ENCODE measurements at places on chromosomes 3 and 15. TPM values are rescaled to one million over a fixed set of nuclear protein-coding genes. Genes with fewer than 3 reads are reported as not detected.

DNA sequence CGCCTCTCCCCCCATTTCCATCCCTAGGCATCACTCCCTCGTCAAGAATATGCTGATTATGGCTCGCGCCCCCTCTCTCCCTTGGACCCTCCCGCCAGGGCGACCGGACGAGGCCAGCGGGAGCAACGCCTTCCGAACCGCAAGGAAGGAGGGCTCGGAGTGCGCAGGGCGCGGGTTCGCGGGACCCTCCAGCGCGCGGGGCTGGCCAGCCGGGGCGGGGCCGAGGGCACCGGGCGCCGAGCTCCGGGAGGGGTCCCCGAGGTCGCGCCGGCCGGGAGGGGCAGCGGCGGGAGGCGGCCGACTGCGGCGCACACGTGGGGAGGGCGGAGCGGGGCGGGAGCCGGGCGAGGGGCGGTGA is 483 bp downstream of the EHD4 start:
- DNase-seq = no peak

The NR2F2 gene
- 56.9 TPM for total RNA-seq

DNA sequence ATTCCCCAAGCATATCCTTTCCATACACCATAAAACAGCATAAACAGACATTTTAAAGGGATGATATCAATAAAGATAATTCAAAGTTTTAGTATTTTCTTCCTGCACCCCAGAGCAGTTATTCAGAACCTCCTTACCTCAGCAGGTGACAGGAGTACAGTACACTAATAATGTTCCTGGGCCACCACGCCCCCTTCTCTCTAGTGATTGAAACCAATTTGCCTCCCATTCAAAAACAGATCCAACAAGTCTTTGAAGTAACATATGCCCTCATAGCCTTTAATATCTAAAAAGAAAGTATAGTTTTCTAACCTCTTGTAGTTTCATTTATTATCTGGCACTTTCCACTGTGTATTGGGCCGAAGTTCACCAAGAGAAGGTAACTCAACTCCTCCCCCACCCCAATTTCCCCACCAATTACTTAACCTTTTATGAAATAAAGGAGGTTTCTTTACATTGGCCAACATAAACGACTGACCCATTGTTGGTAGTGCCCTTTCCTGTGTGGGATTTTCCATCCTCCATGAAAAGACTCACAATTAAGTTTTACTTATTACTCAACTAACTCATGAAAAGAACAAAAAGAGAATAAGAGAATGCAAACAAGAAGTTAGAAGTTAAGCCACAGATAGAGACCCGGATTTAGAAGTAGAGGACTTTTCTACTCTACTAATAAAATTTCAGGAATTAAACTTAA is 5.0 kb upstream of the ATP8B4 start:
- no peak for DNase-seq

- no peak for DNase-seq
These were observed 31.3 kb upstream of the ARHGEF3 start for GRCh38 chr3:56833022-56833421.

GRCh38 chr3:71311661-71312046 is 271.9 kb downstream of the FOXP1 start:
- DNase-seq = no peak

DNA sequence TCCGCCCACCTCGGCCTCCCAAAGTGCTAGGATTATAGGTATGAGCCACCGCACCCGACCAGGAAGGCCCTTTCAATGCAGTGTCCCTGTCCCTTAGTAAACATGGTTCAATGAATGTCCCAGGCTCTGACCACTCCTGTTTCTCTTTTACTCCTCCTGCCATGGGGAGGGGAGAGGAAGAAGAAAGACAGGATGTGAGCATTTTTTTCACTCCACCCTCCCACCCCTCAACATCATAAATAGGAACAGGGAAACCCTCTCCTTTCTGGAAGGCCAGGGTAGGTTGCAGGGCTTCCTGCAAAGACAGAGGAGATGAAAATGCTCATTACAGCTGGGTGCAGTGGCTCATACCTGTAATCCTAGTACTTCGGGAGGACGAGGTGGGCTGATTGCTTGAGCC is 7.5 kb upstream of the TATDN2 start:
- no peak for DNase-seq

DNA sequence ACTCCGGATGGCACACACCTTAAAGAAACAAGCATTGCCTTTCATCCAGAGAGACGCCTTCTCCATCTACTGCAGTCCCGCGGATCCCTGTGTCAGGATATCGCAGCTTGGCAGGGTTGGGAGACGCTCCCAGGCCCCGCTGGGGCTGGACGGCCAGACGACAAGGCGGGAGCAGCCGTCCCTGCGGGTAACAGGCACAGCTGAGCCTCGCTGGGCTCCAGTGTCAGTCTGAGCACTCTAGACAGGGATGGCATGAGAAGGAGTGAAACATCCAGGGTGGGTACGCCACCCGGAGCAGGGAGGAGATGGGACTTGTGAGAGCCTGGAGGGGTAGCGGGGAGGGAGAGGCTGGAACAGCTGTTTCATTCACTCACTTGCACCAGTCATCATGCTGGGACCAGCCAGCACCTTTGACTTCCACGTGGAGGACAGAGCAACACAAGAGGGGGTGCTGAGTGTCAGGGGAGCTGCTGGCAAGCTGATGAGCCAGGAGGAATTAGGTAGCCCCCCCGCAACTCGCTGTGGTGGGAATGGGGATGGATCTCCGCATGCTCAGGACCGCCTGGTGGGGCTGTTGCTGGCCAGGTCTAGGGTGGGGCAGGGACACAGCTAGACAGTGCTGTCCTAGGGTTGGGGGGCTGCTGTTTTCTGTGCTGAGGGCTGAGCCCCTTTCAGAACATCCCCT is 31.6 kb upstream of the SNRPA1 start:
- DNase-seq = no peak

GRCh38 chr3:39271363-39271914 is 8.4 kb downstream of the CX3CR1 start:
- no peak for DNase-seq

- DNase-seq = no peak
These were observed 18.6 kb downstream of the MAGEF1 start for GRCh38 chr3:184693011-184693975.

DNA sequence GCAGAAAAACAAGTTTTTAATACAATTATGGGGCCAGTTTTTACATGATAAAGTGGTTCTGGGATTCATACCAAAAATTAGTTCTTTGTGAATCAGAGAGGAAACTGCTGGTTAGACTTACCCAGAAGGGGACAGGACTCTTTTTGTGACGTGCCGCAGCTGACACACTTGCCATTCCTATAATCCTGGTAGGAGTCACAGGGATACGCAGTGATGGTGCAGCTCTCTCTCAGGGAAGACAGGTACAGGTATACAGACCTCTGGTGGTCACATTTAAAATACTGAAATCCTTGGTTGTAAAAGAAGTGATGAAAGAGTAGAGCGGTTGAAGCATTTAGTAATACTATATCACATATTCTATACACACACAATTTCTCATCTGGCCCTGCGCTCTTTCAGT is 20.2 kb upstream of the TMEM41A start:
- DNase-seq = no peak

- DNase-seq = peak; percentile 74
These were observed 114.1 kb upstream of the TPM1 start for GRCh38 chr15:62928242-62928999.

The CCR3 gene
- not detected for total RNA-seq

DNA sequence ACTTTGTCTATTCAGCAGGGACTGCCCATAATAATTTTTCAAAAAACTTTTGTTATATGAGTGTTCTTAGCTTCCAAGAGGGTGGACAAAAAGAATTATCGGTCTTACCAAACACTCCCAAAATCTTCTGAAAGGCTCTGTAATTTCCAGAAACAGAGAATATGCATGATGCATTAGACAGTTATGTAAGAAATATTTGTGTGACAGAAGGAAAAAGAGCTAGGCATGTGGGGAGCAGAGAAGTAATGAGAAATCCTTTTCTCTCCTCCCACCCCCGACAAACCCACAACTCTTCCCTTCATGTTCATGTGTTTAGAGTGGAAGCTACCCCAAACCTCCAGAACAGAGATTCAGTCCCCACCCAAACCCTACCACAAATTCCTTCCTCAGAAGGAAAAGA is 86.8 kb downstream of the MYO5A start:
- no peak for DNase-seq

The TM4SF18 gene
- total RNA-seq = 6.1 TPM

The TGM5 gene
- not detected for total RNA-seq

DNA sequence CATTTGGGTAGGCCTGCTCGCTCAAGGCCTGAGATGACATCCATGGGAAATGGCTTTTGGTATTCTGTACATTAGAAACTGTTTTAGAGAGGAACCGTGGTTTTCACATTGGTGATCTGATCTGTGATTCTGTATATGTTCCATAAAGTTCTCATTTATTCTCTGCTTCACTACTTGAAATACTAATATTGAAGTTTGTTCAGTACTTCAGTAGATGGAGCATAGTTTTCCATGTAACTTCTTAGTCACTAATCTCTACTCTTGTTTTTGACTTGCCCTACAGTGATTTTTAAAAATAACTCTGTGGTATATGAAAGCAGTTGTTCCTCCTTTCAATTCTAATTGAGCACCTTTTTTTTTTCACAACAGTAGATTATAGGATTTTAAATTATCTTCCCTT is 66.5 kb downstream of the MBNL1 start:
- DNase-seq = no peak

- DNase-seq = peak; percentile 39
These were observed 24.1 kb downstream of the CRABP1 start for GRCh38 chr15:78364233-78364632.

DNA sequence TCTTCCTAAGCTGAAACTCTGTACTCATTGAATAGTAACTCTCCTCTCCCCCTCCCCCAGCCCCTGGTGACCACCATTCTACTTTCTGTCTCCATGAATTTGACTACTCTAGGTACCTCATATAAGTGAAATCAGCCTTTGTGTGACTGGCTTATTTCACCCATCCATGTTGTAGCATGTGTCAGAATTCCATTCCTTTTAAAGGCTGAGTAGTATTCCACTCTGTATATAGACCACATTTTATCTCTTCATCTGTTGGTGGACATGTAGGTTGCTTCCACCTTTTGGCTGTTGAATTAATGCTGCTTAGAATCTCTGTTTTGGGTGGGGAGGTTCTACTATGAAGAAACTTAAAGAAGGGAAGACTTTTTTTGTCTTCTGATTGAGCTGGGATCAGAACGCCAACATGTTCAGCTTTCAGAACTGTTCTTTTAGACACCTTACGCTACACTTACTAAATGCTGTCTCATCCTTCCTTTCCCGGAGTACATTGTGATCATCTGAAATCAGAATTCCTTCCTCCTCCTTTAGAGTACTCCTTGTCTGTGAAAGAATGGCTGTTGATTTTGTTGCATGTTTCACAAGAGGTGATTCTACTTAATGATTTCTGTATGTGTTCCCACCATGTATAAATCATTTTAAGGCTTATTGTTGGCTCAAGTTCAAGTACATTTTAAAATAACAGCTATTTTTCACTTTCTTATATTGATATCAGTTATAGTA is 50.3 kb downstream of the MRPS25 start:
- DNase-seq = no peak

The TMEM108 gene
- 20.3 TPM for total RNA-seq

The RAD18 gene
- total RNA-seq = 9.3 TPM

DNA sequence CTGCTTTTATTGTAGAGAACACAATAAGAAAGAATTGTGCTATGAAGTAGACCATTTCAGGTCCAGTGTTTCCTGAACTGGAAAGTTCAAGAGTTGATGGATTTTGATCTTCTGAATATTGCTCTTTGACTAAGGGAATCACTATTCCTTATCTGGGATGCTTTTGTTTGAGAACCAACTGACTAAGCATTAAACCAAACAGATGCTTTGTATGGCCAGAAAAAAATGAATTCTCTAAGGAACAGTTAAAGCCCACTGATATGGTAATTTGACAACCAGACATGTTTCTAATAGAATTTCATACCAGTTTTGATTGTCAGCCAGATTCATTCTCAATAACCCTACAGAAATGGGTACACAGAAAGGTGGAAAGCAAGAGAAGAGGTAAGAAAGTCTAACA is 67.5 kb upstream of the CADPS start:
- no peak for DNase-seq

DNA sequence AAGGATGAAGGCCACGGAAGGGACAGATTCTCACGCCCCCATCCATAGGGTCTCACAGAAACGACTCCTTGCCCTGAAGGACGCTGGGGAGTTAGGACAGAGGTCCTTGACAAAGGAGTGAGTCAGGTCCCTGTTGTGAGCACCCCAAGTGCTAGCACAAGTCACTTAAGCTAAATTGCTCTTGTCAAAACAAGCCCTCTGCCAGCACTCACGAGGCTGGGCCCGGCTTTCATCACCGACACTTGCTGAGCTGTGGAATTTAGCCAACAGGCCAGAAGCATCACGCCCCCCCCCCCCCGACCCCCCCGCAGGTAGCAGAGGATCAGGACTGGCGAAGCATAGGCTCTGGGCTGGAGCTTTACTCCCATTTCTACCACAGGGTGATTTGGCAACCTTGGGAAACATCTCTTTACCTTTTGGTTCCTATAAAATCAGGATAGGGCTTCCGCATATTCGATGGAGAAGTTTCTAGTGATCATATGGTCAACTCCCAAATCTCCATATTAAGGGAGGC is 75.4 kb downstream of the ADCY5 start:
- peak; percentile 84 for DNase-seq

DNA sequence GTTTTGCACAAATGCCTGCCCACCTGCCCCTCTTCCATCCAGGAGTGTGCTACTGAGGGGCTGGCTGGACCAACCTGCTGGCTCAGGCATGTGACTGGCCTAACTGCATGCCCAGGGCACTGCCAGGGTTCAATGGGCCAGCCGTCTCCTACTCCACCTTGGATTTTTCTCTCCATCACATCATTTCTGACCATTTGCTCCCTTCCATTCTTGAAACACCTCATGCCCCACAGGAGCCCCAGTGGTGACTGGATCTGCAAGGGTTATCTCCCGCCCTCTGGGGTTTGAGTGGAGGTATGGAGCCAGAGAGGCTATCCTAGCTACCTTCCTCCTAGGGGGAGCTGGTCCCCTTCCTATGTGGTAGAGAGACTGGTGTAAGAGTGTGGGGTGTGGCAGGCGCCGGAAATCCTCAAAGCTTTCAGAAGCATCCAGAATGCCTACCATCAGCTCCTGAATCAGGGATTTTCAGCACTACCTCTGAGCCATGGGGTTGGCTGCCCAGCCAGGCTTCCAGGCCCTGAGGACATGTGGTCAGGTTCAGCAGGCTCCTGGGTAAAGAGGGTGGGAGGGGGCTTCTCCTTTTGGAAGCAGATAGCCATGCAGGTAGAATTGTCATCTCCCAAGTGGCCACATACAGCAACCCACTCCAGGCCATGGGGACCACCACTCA is 2.9 kb upstream of the MANF start:
- DNase-seq = no peak

DNA sequence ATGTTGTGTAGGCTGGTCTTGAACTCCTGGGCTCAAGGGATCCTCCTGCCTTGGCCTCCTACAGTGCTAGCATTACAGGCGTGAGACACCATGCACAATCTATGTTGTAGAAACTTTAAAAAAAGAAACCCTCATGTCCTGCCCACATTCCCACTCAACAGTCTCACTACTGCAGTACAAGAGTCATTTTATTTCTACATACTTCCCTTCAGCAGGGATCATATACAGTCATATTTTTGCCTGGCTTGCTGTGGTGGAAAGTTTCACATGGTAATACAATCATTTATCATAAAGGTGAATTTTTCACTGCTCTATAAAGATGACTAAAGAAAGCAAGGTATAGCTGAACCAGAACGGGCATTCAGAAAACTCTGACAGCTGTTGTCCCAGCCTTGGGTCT is 53.8 kb upstream of the PIK3CB start:
- no peak for DNase-seq

Measured in right cardiac atrium (tissue), 5 donors.